ENCODE measurements at places on chromosomes 5 and 9.

DNA sequence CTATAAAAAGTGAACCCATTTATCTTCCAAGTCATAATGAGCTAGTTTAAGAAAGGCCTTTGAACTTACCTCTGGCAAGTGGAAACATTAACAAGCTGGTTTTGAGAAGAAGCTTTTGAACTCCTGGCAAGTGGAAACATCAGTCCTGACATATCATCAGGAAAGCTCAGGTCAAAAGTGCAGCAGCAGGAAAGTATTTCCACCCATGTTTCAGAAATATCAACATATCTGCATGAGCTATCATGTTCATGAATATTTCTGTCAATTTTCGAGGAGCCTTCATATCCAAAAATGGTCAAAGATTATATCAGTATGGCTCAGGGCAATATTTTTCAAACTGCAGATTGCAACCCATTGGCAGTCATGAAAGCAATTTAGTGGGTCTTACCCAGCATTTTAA lies 133.9 kb downstream of the PLK2 start:
- no peak for DNase-seq

- no peak for DNase-seq
Measured at GRCh38 chr9:27047136-27047535, 41.7 kb upstream of the LRRC19 start.

GRCh38 chr5:91384671-91385430 lies 1.7 kb upstream of the ARRDC3 start:
- DNase-seq, result peak; percentile 62

- no peak for DNase-seq
Measured at GRCh38 chr9:131635285-131635684, 90.0 kb downstream of the PRRT1B start.

- DNase-seq, result peak; percentile 37
Measured at GRCh38 chr5:26482810-26483375, 555.5 kb downstream of the CDH9 start.

- no peak for DNase-seq
Measured at GRCh38 chr5:157917491-157917890, 58.5 kb upstream of the CLINT1 start.

GRCh38 chr5:120789918-120790317 lies 325.8 kb downstream of the PRR16 start:
- DNase-seq, result no peak

DNA sequence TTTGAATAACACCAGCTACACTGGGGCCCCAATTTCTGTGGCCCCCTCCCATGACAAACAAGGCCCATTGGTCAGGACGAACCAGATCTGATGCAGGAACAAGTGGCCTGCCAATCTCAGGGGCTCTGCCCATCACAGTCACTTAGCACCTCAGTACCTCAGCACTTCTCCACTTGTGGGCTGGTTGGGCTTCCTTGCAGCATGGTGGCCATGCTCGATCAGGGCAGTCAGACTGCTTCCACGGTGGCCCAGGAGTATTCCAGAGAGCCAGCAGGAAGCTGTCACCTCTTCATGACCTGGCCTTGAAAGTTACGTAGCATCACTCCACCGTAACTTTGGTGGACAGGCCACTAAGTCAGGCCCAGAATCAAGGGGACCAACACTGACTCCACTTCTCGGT lies 206.5 kb downstream of the AUH start:
- no peak for DNase-seq

- no peak for DNase-seq
Measured at GRCh38 chr5:85967681-85968080, 650.1 kb upstream of the COX7C start.

DNA sequence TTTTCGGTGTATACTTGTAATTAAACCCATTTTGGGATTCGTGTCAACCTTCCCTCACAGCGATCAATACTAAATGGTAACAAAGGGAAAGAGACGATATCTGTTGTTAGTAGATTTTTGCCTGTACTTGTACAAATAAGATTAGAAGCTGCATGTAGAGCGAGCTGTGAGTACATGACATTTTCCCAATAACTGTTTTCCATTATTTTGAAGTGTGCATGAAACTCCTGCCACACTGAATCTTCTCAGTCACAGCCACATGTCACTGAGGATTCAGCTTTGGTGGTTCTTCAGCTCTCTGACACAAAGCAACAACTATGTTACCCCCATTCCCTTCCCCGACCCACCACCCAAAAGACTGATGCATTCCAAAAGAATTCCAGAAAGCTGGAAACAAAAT lies 685.6 kb downstream of the EFNA5 start:
- no peak for DNase-seq

- DNase-seq, result no peak
Measured at GRCh38 chr9:103942200-103942599, 151.9 kb upstream of the SMC2 start.

DNA sequence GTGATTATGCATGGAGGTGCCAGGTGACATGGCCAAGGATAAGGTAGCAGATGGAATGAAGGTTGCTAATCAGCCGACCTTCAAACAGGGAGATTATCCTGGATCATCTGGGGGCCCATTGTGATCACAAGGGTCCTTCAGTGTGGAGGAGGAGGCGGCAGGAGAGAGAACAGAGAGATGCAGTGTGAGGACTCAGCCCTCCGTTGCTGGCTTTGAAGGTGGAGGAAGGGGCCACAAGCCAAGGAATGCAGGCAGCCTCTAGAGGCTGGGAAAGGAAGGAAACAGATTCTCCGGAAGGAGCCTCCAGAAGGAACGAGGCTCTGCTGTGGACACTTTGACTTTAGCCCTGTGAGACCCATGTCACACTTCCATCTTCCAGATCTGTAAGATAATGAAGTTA lies 27.4 kb upstream of the EEIG1 start:
- DNase-seq, result no peak

- DNase-seq, result no peak
Measured at GRCh38 chr5:173256800-173257199, 21.8 kb upstream of the NKX2-5 start.

DNA sequence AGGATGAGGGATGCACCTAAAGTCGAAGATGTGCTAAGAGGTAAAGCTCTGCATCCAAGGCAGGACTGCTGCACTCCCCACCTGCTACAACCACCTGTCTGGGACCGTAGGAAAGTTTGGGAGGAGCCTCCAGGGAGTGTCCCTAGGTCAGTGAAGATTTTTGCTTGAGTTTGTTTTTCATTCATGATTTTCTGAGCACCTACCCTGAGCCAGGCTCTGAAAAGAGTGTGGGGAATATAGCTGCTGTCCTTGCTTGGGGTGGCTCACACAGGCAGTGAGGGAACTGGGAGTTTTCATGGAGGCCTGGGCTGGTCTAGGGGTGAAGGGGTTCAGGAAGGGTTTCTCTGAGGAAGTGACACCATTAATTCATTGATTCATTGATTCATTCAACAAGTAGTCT lies 48.9 kb downstream of the SAR1B start:
- no peak for DNase-seq

GRCh38 chr9:136723362-136723976 lies 11.1 kb downstream of the DIPK1B start:
- no peak for DNase-seq

DNA sequence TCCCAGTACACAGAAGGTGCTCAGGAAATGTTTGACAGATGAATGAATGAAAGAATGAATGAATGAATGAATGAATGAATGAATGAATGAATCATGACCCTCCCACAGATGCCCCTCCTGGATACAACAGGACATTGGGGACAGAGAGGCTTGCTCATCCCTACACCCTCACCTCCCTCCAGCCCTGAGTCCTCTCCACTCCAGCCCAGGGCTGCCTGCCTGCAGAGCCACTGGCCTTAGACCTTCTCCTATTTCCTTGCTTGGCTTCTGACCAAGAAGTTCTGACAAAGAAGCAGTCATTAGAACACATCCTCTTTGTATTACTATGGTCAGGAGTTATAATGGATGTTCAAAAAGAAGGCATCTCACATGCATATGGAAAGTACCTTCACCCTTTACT lies 240.7 kb upstream of the DAPK1 start:
- no peak for DNase-seq

DNA sequence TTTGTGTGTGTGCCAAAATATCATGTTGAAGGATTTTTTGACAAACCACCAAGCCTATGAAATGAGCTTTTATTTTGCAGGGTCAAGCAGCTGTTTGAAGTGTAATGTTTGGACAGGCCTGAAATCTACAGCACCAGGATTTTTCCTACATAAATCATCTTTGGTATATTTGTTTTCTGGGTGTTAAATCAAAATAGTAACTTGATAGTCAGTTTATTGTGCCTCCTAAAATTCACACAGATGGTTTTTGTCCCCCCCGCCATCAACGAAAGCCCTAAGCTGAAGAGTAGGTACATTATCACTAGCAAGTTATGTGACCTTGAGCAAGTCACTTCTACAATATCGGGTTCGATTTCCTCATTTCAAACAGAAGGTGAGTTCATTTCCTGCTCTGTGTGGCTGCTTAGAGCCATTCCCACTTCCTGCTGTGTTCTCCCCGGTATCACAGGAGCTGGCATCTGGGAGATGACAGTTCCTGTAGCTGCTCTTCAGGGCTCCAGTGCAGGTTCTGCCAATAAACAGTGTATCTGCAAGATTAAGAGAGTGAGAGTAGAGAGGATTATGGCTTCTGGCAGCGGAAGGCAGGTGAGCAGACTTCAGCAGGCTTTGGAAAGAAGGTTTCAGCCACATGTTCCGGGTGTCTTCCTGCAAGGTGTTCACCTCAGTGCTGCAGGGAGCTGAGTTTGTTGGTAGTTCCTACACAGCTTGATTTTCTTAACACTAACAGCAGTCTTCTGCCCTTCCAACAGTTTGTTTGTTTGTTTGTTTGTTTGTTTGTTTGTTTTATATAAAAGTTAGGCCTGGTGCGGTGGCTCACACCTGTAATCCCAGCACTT lies 48.4 kb upstream of the GNE start:
- no peak for DNase-seq

DNA sequence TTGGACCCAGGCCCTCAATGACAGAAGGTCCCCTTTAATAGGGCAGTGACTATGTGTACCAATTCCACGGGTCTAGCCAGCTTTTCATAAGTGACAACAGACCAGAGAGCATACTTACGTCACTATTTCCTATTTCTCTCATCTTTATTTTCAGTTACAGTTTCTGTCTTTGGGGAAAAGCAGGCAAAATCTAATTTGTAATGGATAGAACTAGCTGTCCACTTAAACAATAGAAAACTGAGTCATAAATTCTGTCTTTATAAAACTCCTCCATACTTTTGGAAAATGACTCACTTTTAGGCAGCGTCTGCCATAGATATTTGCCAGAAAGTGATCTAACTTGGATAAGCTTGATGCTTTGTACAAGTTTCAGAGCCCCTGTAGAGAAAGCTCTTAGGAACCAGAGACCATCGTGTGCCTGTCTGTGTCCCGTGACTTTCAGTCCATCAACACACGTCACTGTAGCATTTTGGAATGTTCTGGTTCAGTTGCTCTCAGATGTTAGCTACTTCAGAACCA lies 101.9 kb downstream of the F2RL2 start:
- DNase-seq, result no peak

- no peak for DNase-seq
Measured at GRCh38 chr5:96288166-96288844, 144.7 kb downstream of the PCSK1 start.

DNA sequence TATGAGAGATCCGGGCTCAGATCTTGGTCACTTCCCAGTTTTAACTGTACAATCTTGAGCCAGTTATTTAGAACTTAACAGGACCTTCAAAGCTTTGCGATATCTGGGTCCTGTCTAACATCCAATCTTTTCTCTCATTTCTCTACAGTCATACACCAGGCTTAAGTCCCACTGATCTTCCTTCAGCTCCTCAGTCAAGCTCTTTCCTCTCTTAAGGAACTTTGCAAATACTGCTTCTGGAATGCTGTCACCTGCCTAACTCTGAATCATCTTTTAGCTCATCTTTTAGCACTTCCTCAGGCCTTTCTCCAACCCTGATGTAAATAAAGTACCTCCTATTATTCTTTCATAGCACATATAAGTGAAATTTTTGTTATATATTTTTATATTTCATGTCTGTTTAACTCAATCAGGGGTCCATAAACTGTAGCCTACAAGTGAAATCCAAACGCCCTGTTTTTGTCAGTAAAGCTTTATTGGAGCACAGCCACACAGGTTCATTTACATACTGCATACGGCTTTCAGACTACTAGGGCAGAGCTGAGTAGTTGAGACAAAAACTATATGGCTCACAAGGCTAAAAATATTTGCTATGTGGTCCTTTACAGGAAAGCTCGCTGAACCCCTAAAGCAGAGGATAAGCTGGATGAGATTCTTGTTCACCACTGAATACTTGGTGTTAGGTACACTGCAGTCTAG lies 63.5 kb downstream of the MEF2C start:
- no peak for DNase-seq

- no peak for DNase-seq
Measured at GRCh38 chr5:147393874-147394672, 115.8 kb downstream of the DPYSL3 start.

DNA sequence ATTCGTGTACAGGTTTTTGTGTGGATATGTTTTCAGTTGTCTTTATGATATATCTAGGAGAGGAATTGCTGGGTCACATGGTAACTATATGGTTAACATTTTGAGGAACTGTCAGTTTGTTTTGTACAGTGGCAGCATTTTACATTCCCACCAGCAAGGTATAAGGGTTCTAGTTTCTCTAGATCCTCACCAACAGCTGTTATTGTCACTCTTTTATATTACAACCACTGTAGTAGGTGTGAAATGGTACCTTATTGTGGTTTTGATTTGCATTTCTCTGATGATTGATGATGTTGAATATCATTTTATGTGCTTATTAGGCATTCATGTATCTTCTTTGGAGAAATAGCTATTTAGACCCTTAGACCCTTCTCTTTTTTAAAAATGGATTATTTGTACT lies 82.9 kb downstream of the CCDC171 start:
- no peak for DNase-seq
